CD4-positive, alpha-beta T cell treated with Interleukin-12 subunit alpha and Interleukin-12 subunit beta, for 1 hour (primary cell): ENCODE measurements at places on chromosomes 3 and 15.

GRCh38 chr15:52146261-52146660 lies 33.7 kb upstream of the BCL2L10 start:
- no peak for DNase-seq

DNA sequence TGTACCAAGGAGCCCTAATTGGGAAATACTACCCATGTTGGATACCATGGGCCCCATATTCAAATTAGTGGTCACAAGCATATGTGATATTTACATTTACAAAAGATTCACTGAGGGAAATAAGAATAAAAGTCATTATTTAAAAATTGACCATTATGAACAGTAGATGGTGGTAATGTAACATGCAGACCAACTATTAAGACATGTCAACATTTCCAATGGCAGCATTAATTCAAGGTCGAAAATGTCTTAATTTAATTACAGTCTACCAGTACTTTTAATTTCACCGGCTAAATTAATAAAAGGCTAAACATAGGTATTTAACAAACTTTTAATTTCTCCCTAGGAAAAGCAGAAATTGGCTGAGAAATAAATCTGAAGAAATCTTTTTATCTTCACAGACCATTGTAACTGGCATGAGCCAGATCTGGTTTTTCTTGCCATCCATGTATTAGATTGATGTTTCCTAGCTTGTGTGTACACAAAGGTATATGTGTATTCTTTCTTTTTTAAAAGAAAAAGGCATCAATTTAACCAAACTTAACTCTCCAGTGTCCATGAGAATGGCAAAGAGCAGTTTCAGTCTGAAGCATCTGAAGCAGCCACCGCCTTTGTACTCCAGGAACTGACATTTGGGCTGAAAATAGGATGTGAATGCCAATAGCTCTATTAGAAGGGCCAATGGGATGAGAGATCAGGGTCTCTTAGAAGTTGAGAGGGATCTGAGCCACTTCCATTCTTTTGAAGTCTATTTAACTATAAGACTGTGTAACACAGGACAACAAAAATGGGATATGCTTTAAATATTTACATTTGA lies 26.6 kb downstream of the NEK11 start:
- DNase-seq = no peak

GRCh38 chr3:119831022-119831421 lies 49.1 kb downstream of the NR1I2 start:
- no peak for DNase-seq

GRCh38 chr3:54393150-54393549 lies 270.8 kb downstream of the CACNA2D3 start:
- no peak for DNase-seq

- no peak for DNase-seq
Measured at GRCh38 chr15:83928392-83928734, 274.4 kb downstream of the ADAMTSL3 start.

- peak; percentile 63 for DNase-seq
Measured at GRCh38 chr15:58980351-58980939, 7.0 kb upstream of the RNF111 start.

DNA sequence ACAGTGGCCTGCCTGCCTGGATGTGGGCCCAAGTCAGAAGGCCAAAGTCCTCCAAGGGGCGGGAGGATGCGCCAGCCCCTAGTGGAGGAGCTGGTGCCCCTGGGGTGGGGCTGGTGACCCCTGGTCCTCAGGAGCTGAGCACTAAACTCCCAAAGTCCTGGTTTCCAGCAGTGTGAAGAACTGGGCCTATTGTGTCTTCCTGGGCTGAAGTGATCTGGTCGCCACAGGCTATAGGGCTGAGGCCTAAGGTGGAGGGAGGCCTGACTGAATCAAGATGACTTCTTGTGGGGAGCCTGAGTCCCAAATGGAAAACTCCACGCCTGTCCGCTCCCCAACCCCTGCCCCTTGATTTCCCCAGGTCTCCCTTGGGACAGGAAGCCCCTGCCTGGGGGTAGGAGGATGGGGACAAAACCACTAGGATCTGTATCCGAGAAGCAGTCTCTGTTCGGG lies 753 bp upstream of the FES start:
- no peak for DNase-seq

- DNase-seq = no peak
Measured at GRCh38 chr15:42727750-42728381, 9.1 kb downstream of the CDAN1 start.

DNA sequence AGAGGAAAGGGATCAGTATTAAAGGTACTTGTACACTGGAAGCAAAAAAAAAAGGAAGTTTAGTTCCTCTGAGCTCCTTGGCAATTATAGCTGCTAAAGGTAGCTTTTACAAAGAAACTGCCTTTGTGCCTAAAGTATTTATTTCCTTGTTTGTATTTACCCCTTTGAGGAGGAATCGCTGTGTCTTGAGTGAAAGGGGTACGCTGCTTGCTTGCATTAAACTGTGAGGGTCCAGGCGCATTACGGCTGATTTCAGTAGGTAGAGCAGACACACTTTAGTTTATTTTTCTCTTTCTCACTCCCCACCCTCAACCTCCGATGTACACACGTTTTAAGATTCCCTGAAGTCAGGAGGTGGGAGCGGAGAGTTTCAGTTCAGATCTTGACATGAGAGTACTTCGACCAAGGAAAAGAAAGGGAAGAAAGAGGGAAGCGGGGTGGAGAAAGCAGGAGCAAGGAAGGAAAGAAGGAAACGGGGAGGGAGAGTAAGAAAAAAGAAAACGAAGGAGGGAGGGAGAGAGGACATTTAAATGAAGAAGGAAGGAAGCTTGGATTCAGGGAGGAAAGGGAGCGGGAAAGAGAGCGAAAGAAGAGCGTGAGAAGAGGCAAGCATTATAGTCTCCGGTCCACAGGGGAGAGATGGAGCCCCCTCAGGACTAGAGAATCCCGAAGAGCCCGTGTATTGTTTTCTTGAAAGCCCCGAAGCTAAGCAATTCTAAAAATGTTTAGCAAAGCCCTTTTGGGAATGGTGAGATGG lies 1.2 kb upstream of the MME start:
- DNase-seq = no peak

- DNase-seq = no peak
Measured at GRCh38 chr3:63922491-63923199, 10.5 kb upstream of the SCAANT1 start.

- DNase-seq = no peak
Measured at GRCh38 chr15:98455904-98456303, 192.4 kb upstream of the IGF1R start.

GRCh38 chr3:161026612-161027510 lies 78.3 kb downstream of the B3GALNT1 start:
- no peak for DNase-seq

DNA sequence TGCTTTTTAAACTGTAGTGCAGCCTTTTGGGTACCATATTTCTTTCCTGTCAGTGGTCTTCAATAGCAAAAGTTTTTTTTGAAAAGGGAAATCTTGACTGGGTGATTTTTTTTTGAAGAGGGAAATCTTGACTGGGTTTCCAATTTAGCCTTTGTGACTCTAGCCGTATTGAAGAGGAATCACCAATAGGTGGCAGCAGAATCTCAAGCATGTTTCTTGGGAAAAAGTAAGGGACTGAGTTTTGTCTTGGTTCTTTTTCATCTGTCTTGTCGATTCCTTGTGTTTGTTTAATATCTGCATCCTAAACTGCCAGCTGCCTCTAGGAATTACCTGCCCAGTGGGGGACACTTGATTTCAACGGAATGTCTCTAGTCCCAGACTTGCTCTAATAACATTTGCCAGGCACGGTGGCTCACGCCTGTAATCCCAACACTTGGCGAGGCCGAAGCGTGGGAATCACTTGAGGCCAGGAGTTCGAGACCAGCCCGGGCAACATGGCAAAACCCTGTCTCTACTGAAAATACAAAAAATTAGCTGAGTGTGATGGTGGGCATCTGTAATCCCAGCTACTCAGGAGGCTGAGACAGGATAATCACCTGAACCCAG lies 89.2 kb downstream of the RBPMS2 start:
- DNase-seq = peak; percentile 56

- DNase-seq = no peak
Measured at GRCh38 chr15:89317186-89317720, 17.4 kb downstream of the POLG start.

DNA sequence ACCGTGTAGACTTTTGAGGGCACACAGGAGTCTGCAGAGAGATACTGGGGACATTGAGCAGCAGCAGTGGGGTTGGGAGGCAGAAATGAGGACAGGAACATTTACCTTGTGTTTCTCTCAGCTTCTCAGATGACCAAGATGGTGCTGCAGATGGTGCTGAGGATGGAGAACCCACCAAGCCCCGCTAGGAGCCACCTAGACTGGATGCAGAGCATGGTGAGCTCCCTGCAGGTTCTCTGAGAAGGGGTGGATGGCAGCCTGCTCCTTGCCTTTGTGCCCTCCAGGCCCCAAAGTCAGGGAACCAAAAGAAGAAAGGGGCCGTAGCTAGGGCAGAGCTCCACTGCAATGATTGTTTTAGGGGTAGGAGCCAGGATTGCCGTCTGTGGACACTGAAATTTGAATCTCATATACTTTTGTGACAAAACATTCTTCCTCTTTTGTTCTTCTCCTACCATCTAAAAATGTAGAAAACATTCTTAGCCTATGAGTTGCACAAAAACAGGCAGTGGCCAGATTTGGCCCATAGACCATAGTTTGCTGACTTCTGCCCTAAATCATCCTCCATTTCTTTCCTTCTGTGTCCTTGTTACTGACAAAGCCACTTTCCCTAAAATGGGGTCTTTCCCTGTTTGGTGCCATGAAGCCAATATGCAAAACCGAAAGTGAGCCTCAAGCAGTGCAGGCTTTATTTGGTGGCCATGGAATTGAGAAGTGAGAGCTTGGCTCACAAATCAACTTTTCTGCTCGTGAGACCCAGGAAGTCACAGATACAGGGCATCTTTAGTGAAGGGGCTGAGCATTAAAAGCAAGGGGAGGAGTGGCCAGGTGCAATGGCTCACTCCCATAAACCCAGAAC lies 11.9 kb upstream of the MUC20 start:
- DNase-seq = no peak

DNA sequence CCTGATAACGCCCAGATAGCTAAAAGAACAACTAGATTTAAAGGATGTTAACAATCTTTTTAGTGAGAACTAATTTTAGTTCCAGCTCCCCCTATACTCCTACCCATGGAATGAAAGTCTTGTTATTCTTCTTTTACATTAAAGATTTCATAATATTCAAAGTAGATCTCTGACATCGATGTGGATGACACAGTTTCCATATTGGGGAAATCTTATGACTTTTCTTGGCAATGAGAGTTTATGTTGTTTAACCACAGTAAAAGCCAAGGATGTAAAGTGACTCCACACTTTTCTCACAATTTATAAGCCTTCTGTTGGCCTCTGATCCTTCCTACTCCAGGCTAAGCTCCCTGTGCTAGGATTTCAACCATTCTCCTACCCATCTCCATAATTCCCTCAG lies 332.6 kb upstream of the KCNMB2 start:
- DNase-seq = no peak

GRCh38 chr3:51819709-51820406 lies 40.8 kb upstream of the IQCF6 start:
- DNase-seq = no peak

DNA sequence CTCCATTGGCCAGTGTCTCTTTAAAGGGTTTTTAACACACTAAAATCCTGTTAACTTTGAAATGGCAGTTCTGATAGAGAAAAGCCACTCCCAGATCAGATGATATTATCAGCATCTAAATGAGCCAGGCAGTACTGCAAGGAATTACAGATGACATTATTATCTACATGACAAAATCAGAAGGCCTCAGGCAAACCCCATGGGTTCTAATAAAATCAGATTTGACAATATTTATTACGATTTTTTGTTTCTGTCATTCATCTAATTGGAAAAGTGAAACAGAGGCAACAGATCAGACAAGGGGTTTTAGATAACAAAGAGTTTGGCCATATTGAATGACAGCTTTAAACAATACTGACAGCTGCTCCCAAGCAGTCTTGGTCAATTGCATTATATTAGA lies 112.7 kb downstream of the FEZF2 start:
- no peak for DNase-seq

GRCh38 chr3:100348727-100349126 lies 14.2 kb downstream of the NIT2 start:
- DNase-seq = no peak

- DNase-seq = no peak
Measured at GRCh38 chr3:66092175-66092995, 53.7 kb upstream of the MAGI1 start.

- DNase-seq = no peak
Measured at GRCh38 chr15:87959662-87960061, 296.9 kb downstream of the NTRK3 start.

GRCh38 chr3:150062492-150062891 lies 91.8 kb upstream of the PFN2 start:
- no peak for DNase-seq

GRCh38 chr3:30400926-30401325 lies 205.5 kb upstream of the TGFBR2 start:
- DNase-seq = no peak

- no peak for DNase-seq
Measured at GRCh38 chr3:72593881-72594397, 254.3 kb downstream of the SHQ1 start.

DNA sequence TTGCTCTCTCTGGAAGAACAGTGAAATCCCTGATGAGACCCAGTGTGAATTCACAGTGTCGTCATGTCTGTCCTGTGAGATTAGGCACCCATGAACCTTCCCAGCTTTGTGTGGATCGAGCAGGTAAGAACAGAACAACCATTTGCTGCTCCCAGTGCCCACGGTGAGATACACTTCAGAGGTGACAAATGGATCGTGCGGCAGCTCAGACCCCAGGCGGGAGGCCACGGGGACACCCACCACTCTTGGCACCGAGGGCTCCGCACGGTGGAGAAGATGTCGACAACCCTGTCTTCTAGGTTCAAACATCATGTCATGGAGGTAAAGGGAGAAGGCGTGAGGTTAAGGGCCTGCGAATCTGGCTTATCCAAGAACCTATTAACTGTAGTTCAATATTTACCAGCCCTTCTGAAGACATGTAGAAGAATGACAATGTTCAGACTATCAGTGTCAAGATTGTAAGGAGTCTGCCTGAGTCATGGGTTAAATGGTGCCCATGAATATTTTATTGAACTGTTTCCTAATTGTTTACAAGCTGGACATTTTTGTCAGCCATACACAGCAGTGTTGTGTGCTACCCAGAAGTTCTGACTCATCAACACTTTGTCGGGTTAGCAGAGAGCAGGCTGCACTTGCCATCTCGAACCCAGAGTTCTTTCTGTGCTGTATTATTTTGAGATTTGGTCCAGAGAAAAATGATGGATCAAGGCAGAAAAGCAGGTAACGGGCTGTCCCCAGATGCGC lies 15.5 kb upstream of the PCSK6 start:
- DNase-seq = no peak

- no peak for DNase-seq
Measured at GRCh38 chr15:71508081-71508682, 302.2 kb upstream of the NR2E3 start.

GRCh38 chr15:101539492-101539891 lies 50.0 kb upstream of the PCSK6 start:
- no peak for DNase-seq

DNA sequence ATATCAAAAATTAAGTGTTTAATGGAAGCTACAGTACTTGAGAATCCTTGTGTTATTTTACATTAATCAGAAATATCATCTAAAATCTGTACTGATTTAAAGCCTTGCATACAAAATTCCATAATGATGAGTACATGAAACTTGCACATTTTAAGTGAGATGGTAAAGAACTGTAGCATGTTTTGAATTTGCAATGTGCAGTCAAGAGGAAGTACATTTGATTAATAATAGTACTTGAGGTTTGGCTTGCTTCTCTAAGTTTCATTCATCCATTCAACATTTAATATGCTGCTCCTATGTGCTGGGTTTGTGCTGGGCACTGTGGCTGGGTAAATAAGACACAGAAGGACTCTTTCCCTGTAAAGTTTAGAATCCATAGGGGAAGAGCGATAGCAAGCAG lies 332.3 kb downstream of the CNTN3 start:
- no peak for DNase-seq

GRCh38 chr3:179071027-179071322 lies 634 bp downstream of the ZMAT3 start:
- no peak for DNase-seq

- DNase-seq = no peak
Measured at GRCh38 chr15:70318594-70319465, 221.1 kb upstream of the TLE3 start.
